ENCODE measurements at places on chromosomes 5 and 9.
A peak's percentile ranks its signal among the peaks of the same experiment; 100 is the strongest.

DNA sequence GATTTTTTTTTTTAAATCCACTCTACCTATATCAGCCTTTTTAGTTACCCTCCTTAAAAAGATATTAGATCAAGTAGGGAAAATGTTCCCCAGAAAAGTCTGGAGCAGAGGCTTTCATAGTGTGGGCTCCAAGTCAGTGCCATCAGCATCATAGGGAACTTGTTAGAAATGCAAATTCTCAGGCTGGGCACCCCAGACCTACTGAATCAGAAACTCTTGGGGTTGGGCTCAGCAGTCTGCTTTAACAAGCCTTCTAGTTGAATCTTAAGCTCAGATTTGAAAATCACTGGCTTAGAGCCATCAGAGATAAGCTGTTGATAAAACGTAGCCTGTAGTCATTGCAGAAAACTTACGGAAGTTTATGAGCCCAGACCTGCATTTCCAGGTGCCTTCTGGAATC lies 140.1 kb downstream of the TMEM38B start:
- H3K27me3 ChIP-seq = peaks cover 4% of the 10 kb centered on the region
- H3K36me3 ChIP-seq = no peaks in the 10 kb centered on the region
- no peak for DNase-seq

DNA sequence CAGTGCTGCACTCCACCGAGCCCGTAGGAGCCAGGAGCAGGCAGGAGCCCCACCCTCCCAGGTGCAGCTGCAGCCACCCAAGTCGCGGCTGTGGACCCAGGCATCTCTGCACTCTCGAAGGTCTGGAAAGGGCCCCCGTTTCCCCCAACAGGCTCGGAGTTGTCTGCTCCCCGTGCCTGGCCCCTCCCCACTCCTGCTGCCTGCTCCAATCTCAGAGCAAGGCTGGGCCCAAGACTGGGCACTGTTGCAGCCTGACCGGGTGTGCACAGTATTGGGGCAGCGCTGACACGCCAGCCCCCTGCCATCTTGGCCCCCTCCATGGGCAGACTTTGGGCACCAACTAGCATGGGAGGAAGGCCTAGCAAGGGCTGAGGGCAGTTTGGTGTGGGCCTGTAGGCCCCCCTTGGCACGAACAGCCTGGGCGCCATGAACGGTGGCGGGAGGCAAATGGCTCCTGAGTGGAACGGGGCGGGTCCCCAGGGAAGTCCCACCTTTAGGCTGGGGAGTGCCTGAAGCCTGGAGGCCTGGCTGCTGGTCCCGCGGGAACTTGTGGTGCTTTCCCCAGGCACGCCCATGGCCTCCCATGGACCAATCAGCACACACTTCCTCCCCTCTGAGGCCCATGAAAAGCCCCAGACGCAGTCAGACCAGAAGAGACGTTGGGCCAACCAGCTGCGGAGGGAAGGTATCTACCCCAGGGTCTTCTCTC lies 60.4 kb downstream of the PSAT1 start:
- H3K4me1 ChIP-seq = peaks cover 3% of the 10 kb centered on the region
- no peak overlapping the region for H3K27ac ChIP-seq
- H3K36me3 ChIP-seq = no peaks in the 10 kb centered on the region
- no peak for DNase-seq
- H3K27me3 ChIP-seq = no peaks in the 10 kb centered on the region
- H3K4me3 ChIP-seq = no peak overlapping the region

GRCh38 chr5:78591972-78592700 lies 56.4 kb downstream of the LHFPL2 start:
- DNase-seq = no peak
- peaks cover 2% of the 10 kb centered on the region for H3K4me1 ChIP-seq
- no peak overlapping the region for H3K27ac ChIP-seq
- H3K4me3 ChIP-seq = no peak overlapping the region
- no peaks in the 10 kb centered on the region for H3K36me3 ChIP-seq

DNA sequence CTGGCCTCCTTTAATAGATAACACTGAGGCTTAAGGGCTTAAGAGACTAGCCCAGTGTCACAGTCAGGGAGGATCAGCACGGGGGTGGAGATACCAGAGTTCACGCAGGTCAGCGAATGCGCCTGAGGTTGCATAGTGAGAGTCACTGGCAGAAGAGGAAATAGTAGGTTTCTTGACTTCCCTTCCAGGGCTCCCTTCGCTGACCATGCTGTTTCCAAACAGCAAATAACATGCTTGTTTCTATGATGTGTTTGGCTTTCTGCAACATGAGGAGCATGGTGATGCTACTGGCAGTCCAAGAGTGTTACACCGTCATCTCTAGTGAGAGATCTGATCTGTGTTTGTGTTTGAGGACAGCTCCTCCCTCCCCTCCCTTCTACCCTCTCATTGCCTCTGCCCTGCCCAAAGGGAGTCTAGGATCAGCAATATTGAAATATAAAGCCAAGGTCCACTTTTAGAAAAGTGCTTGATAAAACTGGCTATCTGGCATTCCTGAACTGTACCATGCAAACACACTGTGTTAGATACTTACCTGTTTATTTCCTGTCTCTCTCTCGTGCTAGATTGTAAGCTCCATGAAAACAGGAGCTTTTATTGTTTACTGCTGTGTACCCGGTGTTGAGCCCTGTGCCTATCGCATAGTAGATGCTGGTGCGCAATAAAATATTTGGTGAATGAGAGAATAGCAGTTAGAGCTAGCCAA lies 12.3 kb downstream of the TLE4 start:
- H3K4me1 ChIP-seq = peaks cover 50% of the 10 kb centered on the region
- H3K27me3 ChIP-seq = no peaks in the 10 kb centered on the region
- no peak overlapping the region for H3K27ac ChIP-seq

GRCh38 chr5:161546470-161547301 lies at the start of gene GABRB2:
Gene GABRB2 (minus strand): TSS chr5:161546725. CDS start chr5:161546643, 82 bp downstream.
- H3K27ac ChIP-seq = no peak within 1 kb of the TSS
- H3K4me3 ChIP-seq = peak within 1 kb of the TSS; percentile 70
- no peaks in the 10 kb centered on the region for H3K36me3 ChIP-seq
- H3K27me3 ChIP-seq = peaks cover 54% of the 10 kb centered on the region
- peaks cover 11% of the 10 kb centered on the region for H3K4me1 ChIP-seq

- H3K27ac ChIP-seq = no peak overlapping the region
- no peak overlapping the region for H3K4me3 ChIP-seq
- no peaks in the 10 kb centered on the region for H3K36me3 ChIP-seq
- DNase-seq = no peak
- no peaks in the 10 kb centered on the region for H3K27me3 ChIP-seq
Observed at GRCh38 chr5:19701731-19702130, 286.3 kb downstream of the CDH18 start.

DNA sequence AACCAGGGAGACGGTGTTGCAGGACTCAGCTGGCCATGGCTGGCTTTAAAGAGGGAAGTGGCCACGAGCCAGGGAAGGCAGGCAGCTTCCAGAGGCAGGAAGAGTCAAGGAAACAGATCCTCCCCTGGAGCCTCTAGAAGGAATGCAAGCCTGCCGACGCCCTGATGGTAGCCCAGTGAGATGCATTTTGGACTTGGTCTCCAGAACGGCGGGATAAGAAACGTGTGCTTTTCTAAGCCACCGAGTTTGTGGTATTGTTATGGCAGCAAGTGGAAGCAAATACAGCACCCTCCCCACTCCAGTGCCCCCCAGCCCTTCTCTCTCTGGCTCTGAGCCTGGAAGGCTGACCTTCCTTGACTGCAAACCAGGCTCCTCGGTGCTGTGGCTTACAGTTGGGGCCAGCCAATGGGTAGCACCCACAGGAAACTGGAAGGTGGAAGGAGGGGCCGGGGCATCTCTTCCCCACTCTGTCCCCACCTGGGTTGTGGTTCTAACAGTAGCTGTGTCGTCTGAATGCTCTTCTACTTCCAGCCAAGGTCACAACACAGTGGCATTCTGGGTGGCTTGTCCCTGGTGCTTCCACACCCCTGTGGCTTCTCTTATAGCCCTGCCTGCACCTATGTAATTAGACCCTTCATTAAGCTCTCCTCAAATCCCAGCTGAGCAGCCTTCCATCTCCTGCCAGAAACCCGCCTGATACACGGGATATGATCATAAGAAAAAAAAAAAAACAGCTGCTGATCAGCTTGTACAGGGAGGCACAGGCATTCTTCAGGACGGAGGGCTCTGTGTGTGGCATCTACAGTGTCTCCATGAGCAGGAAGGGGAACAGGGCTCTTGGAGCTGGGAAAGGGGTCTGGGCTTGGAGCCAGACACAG lies 29.9 kb upstream of the UNC5A start:
- no peak overlapping the region for H3K27ac ChIP-seq
- no peaks in the 10 kb centered on the region for H3K36me3 ChIP-seq
- H3K4me3 ChIP-seq = no peak overlapping the region
- no peak for DNase-seq
- H3K27me3 ChIP-seq = no peaks in the 10 kb centered on the region

DNA sequence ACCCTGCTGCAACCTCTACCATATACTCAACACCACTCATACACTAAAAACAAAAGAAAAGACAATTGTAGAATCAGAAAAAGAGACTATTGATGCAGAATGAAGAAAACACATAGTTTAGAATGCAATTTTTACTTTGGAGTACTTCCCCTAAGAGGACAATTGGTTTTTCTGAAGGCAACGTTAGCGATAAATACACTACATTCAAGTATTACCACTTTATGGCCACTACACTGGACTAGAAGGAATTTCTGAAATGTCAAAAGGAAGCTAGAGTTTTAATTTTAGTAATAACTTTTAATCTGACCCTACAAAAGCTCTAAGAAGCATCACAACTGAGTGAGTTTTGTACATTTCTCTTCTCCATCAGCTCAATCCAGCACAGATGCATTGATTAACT lies 24.7 kb downstream of the PUM3 start:
- H3K4me1 ChIP-seq = peaks cover 5% of the 10 kb centered on the region
- peaks cover 48% of the 10 kb centered on the region for H3K36me3 ChIP-seq
- no peaks in the 10 kb centered on the region for H3K27me3 ChIP-seq
- no peak for DNase-seq

DNA sequence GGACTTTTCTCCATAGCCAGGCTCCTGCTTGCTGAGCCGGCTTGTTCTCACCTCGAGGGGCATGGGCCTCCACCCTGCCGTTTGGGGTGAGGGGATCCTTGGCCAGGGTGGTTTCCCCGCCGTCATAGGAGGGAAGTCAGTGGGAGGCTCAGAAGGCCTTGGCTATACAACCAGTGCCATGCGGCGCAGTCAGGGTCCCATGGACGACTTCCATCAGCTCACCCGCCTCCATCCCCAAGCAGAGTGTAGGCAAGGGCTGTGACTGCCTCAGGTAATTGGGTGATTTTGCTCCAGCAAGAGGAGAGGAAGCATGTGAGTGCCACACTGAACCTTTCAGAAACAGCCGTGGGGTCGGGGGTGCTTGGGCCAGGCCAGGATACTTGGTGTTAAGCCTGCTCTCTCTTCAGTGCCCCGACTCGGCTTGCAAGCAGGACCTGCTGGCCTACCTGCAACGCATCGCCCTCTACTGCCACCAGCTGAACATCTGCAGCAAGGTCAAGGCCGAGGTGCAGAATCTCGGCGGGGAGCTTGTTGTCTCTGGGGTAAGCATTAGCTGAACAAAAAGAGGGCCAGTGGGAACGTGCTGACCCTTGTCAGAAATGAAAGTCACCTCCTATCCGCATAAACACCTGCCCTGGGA lies 57.2 kb upstream of the LRRTM2 start:
- H3K27ac ChIP-seq = no peak overlapping the region
- no peaks in the 10 kb centered on the region for H3K27me3 ChIP-seq
- H3K4me1 ChIP-seq = no peaks in the 10 kb centered on the region
- peaks cover 3% of the 10 kb centered on the region for H3K36me3 ChIP-seq
- H3K4me3 ChIP-seq = no peak overlapping the region

GRCh38 chr9:27668280-27668679 lies 95.0 kb upstream of the C9orf72 start:
- H3K27me3 ChIP-seq = peaks cover 4% of the 10 kb centered on the region
- peaks cover 2% of the 10 kb centered on the region for H3K4me1 ChIP-seq
- H3K27ac ChIP-seq = no peak overlapping the region
- DNase-seq = no peak
- H3K4me3 ChIP-seq = no peak overlapping the region

GRCh38 chr5:121581588-121581987 lies 270.1 kb upstream of the FTMT start:
- H3K27me3 ChIP-seq = no peaks in the 10 kb centered on the region
- H3K27ac ChIP-seq = no peak overlapping the region
- H3K36me3 ChIP-seq = no peaks in the 10 kb centered on the region

DNA sequence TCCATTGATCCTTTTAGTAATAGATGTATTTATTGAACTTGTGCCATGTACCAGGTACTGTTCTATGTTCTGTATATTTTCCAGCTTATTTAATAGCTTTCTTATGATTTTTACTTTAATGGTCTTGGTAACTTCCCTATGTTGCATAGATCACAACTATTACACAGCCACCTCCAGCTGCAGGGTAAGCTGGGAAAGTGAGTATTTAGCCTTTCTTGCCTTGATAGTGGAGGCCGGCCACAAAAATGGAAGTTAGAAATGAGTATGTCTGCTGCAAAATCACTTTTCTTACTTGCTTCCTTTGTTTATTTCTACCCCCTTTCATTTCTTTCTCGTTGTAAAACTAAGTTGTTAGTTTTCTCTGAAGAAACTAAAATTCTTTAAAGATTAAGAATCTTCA lies 43.1 kb upstream of the ANKDD1B start:
- no peak for DNase-seq
- H3K36me3 ChIP-seq = peaks cover 46% of the 10 kb centered on the region
- no peak overlapping the region for H3K27ac ChIP-seq
- no peak overlapping the region for H3K4me3 ChIP-seq
- peaks cover 22% of the 10 kb centered on the region for H3K4me1 ChIP-seq

DNA sequence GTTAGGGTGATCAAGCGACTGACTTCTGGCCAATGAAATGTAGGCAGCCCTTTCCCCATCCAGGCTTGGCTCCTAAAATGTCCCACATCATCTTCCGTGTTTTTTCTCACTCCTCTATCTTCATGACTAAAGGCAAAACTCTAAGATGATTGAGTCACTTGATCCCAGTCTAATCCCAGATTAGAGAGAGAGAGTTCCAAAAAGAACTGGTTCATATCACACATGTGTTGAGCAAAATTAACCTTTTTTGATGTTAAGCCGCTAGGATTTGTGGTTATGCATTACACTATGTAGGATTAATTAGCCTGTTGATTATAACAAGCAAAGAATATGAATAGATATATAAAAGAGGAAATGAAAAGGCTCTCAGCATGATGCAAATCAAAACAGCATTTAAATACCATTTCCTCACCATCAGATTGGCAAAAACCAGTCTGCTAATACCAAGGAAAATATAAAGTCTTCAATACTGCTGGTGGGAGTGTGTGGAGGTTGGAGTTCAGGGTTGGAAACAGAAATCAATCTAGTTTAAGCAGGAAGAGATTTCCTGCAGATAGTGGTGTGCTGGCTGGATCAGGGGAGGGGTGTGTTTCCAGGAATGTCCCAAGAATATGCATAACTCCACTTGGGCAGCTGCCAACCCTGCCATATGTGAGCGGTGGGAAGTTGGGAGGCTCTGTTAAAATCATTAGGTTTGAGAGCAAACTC lies 187.6 kb upstream of the S1PR3 start:
- no peak overlapping the region for H3K27ac ChIP-seq
- no peak for DNase-seq
- no peaks in the 10 kb centered on the region for H3K4me1 ChIP-seq
- H3K4me3 ChIP-seq = no peak overlapping the region
- no peaks in the 10 kb centered on the region for H3K36me3 ChIP-seq

DNA sequence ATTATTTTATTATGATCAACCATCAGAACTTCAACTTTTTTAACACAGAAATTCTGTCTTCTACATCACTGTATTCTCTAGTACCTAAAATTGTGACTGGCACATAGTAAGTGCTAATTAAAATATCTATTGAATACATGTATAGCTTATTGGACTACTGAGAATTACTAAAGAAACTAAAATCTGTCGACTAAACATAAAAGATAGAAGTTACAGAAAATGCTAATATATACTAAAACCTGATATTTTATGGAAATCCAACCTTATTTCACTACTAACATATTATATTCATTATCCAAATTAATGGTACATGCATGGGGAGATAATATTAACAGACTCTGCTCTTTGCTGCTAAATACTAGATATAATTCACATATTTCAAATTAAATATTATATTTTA lies 153.6 kb downstream of the DTWD2 start:
- H3K27ac ChIP-seq = no peak overlapping the region
- H3K27me3 ChIP-seq = no peaks in the 10 kb centered on the region
- H3K4me1 ChIP-seq = no peaks in the 10 kb centered on the region
- no peak overlapping the region for H3K4me3 ChIP-seq

Data from activated CD4-positive, alpha-beta T cell treated with anti-CD3 and anti-CD28 coated beads, Interleukin-2, amount 10 ng/mL, durations not matched to agents 7 days and 5 days (primary cell).